Activated naive CD8-positive, alpha-beta T cell treated with anti-CD3 and anti-CD28 coated beads for 36 hours (primary cell): ENCODE measurements at places on chromosomes 7 and 10. TPM values are rescaled to one million over a fixed set of nuclear protein-coding genes. Genes with fewer than 3 reads are reported as not detected.

DNA sequence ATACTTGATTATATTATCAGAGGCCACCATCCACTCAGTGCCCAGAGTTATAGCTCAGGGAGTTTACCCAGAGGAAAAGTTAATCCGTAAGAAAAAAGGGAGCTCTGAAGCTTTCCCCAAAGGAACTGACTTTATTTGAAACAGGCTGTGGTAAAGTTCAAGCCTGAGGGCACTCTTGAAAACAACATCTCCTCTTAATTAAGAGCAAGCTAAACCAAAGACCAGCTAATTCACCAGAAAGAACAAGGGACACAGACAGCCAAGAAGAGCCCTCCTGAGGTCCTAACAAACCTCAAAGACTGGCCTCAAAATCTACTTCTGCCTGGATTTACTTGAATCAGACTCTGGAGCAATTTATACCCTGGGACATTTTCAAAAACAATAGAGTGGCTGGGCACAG lies 159.6 kb upstream of the CHST15 start:
- H3K36me3 ChIP-seq = no peaks in the 10 kb centered on the region
- no peak overlapping the region for H3K4me3 ChIP-seq
- DNase-seq = no peak
- no peak overlapping the region for H3K27ac ChIP-seq
- no peaks in the 10 kb centered on the region for H3K4me1 ChIP-seq

DNA sequence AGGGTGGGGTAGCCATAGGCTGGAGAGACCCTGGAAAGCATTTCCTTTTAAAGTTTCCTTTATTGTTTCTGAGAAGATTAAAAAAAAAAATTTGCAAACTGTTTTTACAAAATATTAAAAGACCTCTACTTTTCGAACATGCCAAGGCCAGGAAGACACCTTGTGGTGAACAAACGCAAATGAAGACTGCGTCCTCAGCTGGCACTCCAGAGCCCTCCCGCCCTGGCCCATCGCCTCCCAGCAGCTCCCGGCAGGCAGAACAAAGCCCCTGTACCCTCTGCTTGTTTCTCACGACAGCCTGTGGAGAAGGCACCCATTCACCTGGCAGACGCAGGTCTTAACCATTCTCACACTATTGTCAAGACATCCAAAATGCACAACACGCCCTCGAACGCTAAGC lies 56.4 kb downstream of the ESYT2 start:
- no peak overlapping the region for H3K4me3 ChIP-seq
- H3K4me1 ChIP-seq = peaks cover 37% of the 10 kb centered on the region
- no peaks in the 10 kb centered on the region for H3K27me3 ChIP-seq
- H3K36me3 ChIP-seq = peaks cover 48% of the 10 kb centered on the region
- H3K27ac ChIP-seq = peak overlapping the region; percentile 66
- no peak for DNase-seq

DNA sequence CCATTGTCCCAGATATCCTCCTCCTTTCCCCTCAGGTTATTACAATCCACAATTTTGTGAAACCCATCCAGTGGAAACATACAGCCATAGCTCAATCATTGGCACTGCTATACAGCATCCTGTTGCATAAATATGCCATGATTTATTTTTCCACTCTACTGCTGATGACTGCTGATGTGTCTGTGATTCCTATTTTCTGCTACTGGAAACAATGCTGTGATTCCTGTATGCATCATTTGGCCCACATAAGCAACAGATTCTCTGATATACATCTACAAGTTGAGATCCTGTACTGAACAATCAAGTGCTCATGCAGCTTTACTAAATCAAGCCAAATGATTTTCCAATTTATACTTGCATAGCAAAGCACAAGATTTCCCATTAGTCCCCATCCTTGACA lies 39.6 kb downstream of the CUL2 start:
- DNase-seq = no peak
- H3K4me1 ChIP-seq = peaks cover 7% of the 10 kb centered on the region
- H3K27ac ChIP-seq = no peak overlapping the region
- H3K27me3 ChIP-seq = no peaks in the 10 kb centered on the region

DNA sequence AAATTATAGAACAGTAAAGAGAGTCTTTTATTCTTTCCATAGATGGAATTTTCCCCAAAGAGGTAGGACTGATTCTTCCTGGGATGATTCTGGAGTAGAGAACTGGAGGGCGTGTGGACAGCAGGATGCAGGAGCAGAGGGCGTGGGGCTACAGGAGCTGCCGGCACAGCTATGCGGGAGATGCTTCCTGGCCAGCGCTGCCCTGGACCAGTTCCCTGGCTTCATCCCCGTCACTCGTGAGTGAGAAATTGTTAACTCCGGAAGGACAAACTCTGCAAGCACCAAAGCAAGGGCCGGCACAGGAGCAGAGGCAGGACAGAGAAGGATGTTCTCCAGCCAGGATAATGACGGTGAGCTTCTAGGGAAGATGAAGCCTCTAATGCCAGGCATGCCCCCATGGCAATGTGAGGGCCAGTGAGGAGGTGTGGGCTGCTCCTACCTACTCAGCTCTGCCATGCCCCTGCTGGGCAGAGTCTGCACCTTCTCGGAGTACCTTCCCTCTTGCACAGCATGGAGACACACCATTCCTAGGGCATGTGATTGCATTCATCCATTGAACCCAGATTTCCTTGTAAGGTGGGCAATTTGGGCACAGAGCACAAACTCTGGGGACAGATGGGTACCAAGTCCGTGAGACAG lies 760.9 kb upstream of the IGFBP3 start:
- no peaks in the 10 kb centered on the region for H3K4me1 ChIP-seq
- H3K36me3 ChIP-seq = no peaks in the 10 kb centered on the region
- H3K4me3 ChIP-seq = no peak overlapping the region

DNA sequence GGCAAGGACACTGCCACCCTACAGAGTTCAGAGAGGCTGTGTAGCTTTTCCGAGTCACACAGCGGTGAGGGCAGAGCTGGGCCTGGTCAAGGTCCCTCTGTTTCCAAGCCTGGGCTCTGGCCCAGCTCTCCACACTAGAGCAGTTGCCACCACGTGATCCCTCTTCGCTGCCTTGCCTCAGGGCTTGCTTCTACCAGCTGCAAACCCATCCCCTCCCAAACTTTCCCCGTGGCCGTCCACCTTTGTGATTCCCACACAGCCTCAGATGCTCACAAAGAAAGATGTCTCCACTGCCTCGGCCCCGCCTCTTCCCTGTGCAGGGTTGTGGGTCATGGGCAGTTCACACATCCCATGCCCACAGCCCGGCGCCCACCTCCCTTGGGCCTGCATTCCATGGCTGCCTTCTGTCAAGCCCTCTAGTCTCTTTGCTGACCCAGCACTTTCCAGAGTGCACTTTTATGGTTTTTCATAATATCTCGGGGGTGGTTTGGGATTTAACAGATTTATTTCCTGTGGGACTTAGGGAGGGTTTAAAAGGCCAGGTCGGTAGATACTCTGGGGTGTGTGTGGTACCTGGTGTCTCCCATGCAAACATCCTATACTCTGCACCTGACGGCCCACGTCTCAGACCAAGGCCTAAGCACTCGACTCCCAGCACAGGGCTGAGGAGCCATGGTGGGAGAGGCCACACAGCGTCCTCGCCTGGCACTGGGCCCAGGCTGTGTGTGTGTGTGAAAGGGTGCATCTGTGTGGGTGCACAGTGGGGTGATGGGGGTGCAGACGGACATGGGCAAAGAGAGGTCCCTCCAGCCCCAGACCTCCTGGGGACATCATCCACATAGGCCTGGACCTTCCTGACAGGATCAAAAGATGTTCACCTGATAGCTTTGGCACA lies 59.6 kb downstream of the PKD1L1 start:
- no peaks in the 10 kb centered on the region for H3K27me3 ChIP-seq
- no peaks in the 10 kb centered on the region for H3K36me3 ChIP-seq
- H3K27ac ChIP-seq = no peak overlapping the region
- no peak overlapping the region for H3K4me3 ChIP-seq
- no peak for DNase-seq

- peaks cover 39% of the 10 kb centered on the region for H3K27me3 ChIP-seq
- no peak overlapping the region for H3K27ac ChIP-seq
- H3K36me3 ChIP-seq = no peaks in the 10 kb centered on the region
- H3K4me1 ChIP-seq = peaks cover 7% of the 10 kb centered on the region
These were observed 298.6 kb downstream of the PRPF18 start for GRCh38 chr10:13885238-13885990.

Gene TYW1B
- 3.7 TPM for total RNA-seq

Gene INSYN2A
- not detected for total RNA-seq
